Activated CD8-positive, alpha-beta memory T cell treated with anti-CD3 and anti-CD28 coated beads for 4 hours (primary cell): ENCODE measurements at places on chromosomes 13 and 19.

GRCh38 chr13:104871456-104871855 is 1664.0 kb downstream of the EFNB2 start:
- no peak for DNase-seq

GRCh38 chr19:17618281-17618903 is 62.9 kb downstream of the COLGALT1 start:
- DNase-seq, result no peak

DNA sequence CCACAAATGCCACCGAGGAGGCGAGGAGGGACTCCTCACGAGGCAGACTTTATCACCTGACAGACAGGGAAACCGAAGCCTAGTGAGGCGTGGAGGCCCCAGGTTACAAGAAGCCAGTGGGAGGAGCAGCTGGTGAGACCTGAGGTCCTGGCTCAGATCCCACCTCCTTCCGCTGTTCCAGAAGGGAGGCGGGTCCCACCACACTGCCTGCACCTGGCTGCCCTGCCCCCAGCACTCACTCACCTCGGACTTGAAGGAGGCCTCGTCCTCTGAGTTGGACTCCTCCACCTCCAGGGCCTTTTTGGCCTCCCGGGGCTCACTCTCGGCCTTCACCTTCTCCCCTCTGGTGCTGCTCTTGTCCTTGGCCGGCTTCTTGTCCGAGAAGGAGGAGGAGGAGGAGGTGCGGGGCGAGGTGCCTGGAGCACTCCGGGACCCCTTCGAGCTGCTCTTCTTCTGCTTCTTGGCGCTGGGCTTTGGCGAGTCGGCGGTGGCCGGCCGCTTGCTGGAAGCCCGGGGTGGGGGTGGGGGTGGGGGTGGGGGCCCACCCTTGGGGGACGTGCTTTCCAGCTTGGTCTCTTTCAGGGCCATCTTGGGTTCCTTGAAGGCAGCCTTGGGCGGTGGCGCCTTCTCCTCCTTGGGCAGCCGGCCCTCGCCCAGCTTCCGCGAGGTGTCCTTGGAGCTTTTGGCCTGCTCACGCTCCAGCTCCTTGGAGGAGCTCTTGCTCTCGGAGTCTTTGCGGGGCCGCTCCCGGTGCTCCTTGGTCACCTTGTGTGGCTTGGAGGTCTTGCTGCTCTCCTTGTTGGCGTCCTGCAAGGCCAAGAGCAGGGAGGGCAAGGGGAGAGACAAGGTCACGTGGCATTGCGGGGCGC is 57.7 kb downstream of the MLLT1 start:
- no peak for DNase-seq

GRCh38 chr13:50366488-50367174 is 351.4 kb downstream of the KCNRG start:
- no peak for DNase-seq

- no peak for DNase-seq
These were observed 228.6 kb downstream of the DNAJC15 start for GRCh38 chr13:43251961-43252360.

- DNase-seq, result no peak
These were observed 187.1 kb downstream of the TDRD3 start for GRCh38 chr13:60583911-60584753.

- DNase-seq, result no peak
These were observed 55.7 kb upstream of the C1QTNF9 start for GRCh38 chr13:24253520-24254145.

- DNase-seq, result no peak
These were observed 130.0 kb downstream of the PIBF1 start for GRCh38 chr13:72911981-72912380.

DNA sequence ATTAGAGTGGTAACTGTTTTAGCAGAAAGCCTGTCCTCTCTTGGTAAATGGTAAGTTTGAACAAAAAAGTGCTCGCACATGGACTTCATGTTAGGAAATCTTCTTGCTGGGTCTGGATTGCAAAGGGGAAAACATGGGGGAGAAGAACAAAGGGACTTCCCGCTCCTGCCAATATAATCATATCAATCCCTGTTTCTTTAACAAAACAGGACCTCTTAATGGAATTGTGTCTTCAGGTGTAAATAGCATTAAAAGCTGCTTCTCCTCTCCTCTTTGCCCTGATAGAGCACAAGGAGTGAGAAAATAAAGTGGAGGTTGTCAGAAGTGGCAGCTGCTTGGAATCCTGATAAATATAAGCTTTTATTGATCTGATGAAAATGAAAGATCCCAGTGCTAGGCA is 20.4 kb upstream of the ZNF536 start:
- no peak for DNase-seq
